EH (cell line): ENCODE measurements at places on chromosomes 7 and 10.
A peak's percentile ranks its signal among the peaks of the same experiment; 100 is the strongest.

GRCh38 chr10:43024942-43025700 lies 51.7 kb upstream of the RET start:
- no peak for DNase-seq

GRCh38 chr7:157854066-157854891 lies 517.5 kb downstream of the DNAJB6 start:
- DNase-seq, result no peak

DNA sequence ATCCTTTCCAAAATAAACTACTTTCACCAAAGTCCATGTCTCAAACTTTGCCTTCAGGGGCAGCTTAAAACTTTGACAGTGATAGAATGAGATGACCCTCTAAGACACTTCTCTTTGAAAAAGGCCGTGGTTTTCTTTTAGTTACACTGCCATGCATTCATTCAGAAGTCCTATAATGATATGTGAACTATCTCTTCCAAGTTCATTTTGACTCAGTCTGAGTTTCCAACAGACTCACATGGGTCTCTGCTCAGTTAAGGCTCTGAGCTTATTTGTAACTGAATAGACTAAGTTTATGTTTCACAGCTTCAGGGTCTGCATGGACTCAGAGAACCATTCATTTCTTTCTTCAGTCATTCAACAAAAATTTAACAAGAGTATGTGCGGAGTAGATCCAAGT lies 208.9 kb upstream of the PRSS1 start:
- DNase-seq, result peak; percentile 24

DNA sequence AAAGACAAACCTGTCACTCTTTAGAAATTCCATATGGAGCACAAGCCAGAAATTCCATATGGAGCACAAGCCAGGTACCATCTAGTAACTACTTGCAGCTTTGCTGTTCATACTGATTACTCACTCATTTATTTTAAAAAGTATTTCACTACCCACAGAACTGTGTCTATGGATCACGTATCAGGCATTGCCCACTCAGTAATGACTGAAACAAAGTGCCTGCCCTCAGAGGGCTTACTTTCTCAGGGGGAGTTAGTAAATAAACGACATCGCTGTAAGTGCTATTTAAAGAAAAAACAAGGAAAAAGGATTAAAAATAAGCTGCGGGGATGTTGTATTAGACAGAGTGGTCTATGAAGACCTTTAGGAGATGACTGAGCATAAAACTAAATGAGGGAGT lies 170.9 kb downstream of the GALNT11 start:
- no peak for DNase-seq

DNA sequence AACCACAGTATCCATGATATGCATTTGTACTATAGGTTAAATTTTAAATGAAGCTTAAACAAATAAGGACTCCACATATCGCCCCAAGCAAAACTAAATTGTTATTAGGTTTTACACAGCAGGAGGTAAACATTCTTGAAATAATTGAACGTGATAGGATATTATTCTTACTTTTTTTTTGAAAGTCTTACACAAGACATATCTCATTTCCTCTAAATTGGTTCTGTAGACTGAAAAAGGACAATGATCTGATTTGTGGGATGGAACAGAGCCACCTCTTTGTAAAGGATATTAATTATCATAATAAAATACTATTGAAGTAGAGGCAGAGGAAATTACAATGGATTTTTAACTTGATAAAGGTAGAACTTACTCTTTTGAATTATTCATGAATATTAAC lies 155.1 kb upstream of the SEMA3D start:
- DNase-seq, result no peak

DNA sequence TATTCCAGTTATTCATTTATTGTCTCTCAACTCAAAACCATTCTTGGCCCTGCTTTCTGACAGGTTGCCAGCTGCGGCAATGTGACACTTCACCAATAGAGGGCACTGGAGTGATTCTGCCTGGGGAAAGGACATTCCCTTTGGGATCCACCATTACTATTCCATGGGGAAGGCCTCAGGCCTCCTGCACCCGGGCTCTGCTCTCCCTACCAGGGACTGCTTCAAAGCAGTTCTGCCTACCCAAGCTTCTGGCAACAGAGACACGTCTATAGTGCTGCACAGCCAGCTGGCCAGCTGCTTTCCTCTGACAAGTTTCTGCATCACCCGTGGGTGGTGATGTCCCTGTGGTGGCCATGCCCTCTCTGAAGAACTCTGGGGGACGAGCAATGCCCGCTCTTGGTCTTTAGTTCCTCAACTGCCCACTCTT lies 163.8 kb downstream of the ELMO1 start:
- no peak for DNase-seq

DNA sequence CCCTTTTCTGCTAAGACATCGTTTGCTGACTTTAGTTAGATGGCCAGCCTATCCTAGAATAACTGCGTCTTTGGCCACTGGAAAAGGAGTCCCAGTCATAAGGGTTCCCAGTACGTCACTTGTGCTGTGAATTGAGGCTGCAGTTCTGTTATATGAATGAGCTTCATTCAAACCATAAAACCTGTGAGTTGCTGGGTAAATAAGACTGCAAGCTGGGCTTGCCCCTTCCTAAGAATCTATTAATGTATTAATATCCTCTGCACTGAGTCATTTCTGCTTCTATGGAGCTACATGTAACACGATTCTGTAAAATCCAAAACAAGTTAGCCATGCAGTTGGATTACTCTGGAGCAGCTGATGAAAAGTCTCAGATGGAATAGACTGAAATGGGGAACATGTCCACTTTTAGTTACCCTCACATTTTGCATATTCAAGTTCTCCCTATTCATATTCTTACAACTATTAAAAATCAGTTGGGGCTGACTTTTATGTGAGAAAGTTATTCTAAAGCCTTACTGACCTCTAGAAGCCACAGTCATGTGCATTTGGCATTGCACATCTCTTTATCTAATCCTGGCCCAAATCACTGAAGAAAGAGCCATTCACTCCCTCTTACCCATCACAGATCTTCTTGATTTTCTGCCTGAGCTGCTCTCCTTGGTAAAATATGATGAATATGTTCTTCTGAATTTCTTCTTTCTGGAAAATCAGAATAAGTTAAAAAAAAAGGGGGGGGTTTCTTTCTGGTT lies 41.8 kb upstream of the TMEM213 start:
- no peak for DNase-seq

DNA sequence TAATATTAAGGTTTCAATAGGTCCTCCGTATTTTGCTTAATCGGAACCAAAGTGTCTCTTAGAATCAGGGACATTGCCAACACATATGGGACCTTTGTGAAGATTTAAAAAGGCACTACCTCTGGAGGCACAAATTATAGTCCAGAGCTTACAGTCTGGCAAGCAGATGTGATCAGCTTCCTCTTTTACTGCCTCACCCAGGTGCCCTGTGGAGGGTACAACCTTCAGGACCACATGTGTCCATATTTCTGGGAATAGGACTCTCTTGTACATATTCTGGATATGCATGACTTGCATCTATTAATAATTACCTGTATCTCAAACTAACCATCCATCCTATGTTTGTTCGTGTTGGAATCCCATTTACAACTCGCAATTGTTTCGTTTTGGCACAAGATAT lies 60.0 kb downstream of the HGF start:
- DNase-seq, result no peak

DNA sequence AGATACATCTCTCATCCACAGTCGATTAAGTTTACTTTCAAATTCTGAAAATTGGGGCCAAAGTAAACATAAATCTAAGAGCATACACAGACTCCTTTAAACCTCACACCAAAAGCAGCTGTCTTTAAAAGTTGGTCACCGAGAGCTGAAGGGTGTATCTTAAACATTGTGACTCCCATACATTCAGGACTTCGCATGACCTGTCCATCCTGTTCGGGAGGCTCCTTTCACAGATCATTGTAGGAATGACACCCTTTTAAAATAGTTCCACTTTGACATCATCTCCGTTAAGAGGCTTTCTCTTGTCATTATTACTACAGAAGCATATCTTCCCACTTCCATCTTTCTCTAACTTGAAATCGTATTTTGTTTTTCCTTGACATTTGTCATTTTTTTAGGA lies 440.0 kb downstream of the DNAJB9 start:
- DNase-seq, result no peak

DNA sequence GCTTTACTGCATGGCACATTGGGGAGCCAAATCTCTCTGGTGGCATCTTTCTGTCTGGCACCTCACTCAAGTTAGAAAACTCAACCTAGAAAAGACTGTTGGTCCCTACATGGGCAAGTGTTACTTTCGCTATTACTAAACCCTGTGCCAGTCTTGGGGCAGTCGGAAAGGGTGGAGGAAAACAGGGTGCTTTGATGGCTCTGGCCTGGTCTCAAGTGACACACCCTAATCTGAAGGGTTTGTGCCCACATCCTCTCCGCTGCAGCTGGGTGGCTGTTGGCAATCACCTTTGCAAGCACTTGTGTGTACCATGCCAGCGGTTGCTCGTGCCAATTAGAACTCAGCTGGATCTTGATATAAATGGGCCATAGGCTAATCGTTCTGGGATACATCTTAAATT lies 159.8 kb upstream of the ITGB1 start:
- DNase-seq, result no peak
